ENCODE measurements at places on chromosomes 3 and 15. TPM values are rescaled to one million over a fixed set of nuclear protein-coding genes. Genes with fewer than 3 reads are reported as not detected.

The B2M gene
- 2,630 TPM for total RNA-seq

The RLBP1 gene
- not detected for total RNA-seq

The CIDEC gene
- 51.3 TPM for total RNA-seq

The NRG4 gene
- not detected for total RNA-seq

The MRAS gene
- 26.8 TPM for total RNA-seq

The TIMP4 gene
- 35.1 TPM for total RNA-seq

The CYP19A1 gene
- 8.8 TPM for total RNA-seq
